H7 (cell line): ENCODE measurements at places on chromosomes 2 and 18. TPM values are rescaled to one million over a fixed set of nuclear protein-coding genes. Genes with fewer than 3 reads are reported as not detected.

GRCh38 chr2:190459881-190460280, 51.7 kb downstream of the MFSD6 start:
- no peak for DNase-seq

- no peak for DNase-seq
These were observed 401.6 kb upstream of the TNP1 start for GRCh38 chr2:217261452-217261851.

- DNase-seq, result no peak
These were observed 430.8 kb downstream of the SETBP1 start for GRCh38 chr18:45111502-45111848.

DNA sequence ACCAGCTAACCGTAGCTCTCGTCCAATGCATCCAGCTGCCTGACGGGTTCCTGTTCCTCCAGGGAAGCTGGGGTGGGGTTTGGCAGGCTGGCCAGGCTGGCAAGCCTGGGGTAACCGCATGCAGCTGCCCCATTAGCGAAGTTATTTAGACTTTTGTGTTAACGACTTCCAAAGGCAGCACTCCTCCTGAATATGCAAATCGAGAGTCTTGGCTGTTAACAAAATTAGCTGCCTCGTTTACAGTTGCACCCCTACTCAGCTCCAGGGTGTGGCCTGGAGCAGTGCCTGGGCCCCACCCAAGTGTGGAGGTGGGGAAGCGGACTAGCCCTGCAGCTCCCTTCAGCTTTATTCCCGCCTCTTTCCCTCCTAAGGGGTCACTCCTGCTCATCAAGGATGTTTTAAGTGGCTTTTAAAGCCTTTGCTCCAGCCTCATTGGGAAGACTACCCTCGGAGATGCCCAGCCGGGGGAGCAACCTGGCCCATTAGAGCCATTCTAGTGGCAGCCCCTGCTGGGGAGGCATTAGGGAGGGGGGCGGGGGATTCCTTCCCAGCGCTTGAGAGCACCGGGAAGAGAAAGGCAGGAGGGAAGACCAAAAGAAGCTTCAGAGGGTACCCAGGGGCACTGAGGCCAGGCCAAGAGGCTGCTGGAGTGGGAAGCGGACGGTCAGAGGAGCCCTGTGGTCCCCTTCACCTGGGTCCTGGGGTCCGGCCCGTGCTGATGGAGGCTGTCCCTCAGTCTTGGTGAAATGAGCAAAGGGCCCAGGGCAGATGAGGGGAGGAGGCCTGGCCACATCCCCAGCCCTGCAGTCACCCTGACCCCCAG, 204.1 kb downstream of the CELF4 start:
- peak; percentile 69 for DNase-seq

- DNase-seq, result peak; percentile 50
These were observed 87.0 kb downstream of the EPB41L3 start for GRCh38 chr18:5456577-5457461.

DNA sequence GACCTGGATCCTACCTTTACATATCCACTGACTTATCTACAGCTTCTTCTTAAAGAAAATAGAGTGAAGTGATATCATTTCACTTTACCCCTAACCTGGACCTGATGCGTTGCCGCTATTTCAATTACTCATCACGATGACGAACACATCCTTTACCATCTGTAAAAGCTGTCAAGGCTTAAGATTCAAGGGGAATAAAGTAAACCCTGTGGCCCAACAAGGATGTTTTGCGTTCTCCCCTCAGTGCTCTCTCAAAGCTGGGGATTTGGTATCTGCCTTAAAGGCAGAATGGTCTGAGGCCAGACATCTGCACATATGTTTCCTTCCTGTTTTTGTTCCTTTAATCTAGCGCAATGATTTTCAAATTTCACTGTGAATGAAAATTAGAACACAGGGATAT, 100.1 kb upstream of the KLF7 start:
- no peak for DNase-seq

The GKN2 gene
- not detected in 2 replicates for total RNA-seq

The TWIST2 gene
- 7.1 and 8.1 TPM in 2 replicates for total RNA-seq

- peak; percentile 62 for DNase-seq
These were observed 67.7 kb downstream of the SEPTIN10 start for GRCh38 chr2:109545828-109546713.
